ENCODE measurements at places on chromosomes 13 and 19.

GRCh38 chr19:6590827-6591319 is at the start of gene CD70:
Gene CD70, minus strand, starts transcription at chr19:6591150. Its CDS starts 148 bp downstream, at chr19:6591002.
- no peak for DNase-seq

GRCh38 chr13:77040835-77041234 is 13.9 kb upstream of the FBXL3 start:
- peak; percentile 43 for DNase-seq

DNA sequence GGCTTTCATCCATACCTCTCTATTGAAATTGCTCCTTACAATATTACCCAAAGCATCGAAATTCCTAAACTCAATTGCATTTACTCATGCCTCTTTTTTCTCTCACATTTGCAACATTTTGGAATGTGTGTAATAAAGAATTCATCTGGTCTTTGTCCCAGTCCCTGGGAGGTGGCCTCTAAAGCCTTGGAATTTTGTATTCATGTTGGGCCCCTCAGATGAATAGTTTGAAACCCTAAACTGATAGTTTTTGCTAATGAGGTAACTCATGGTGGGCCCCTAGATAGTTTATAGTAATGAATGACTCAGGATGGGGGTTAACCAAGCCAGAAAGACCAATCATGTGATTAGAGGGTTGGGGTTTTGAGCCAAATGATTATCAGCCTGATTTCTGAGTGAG is 490.4 kb downstream of the DIAPH3 start:
- DNase-seq, result peak; percentile 31

- DNase-seq, result peak; percentile 62
Measured at GRCh38 chr13:92843549-92843948, 383.1 kb upstream of the GPC6 start.

- no peak for DNase-seq
Measured at GRCh38 chr13:77386046-77386445, 59.2 kb upstream of the MYCBP2 start.

- DNase-seq, result no peak
Measured at GRCh38 chr19:39995794-39996193, 1.1 kb upstream of the ZNF546 start.

- DNase-seq, result no peak
Measured at GRCh38 chr13:41455725-41456419, 1.5 kb upstream of the RGCC start.

- peak; percentile 70 for DNase-seq
Measured at GRCh38 chr13:43229506-43229905, 206.1 kb downstream of the DNAJC15 start.

DNA sequence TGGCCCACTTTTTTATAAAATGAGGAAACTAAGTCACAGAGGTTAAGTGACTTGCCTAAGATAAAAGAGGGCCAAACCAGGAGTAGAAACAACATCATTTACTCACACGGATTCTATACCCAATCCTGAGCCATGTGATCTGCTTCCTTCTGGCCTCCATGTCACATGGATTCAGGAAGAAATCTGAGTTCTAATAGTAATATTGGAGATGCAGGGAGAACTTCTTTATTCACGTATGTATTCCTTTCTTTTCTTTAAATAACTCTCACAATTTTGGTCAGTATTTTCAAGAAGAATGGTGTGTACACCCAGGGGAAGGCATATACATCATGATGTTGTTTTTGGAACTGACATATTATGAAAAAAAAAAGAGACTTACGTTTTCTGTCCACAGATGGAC is 1.8 kb downstream of the POSTN start:
- DNase-seq, result no peak

DNA sequence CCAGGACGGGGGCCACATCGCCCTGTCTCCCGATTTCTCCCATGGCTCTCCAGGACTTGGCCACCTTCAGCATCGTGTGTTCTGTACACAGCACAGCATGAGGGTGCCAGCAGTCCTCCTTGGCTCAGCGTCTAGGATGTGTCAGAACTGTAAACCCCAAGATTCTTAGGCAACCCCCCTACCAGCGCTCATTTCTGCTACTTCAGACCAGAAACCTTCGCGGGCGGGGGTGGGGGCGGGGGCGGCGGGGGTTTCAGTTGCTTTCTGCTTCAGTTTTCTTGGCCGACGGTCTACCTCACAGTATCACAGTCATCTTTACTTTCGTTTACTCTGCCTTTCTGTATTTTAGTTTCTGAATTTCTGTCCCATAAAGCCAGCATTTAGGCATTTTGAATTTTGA is 82.4 kb downstream of the GGACT start:
- no peak for DNase-seq

DNA sequence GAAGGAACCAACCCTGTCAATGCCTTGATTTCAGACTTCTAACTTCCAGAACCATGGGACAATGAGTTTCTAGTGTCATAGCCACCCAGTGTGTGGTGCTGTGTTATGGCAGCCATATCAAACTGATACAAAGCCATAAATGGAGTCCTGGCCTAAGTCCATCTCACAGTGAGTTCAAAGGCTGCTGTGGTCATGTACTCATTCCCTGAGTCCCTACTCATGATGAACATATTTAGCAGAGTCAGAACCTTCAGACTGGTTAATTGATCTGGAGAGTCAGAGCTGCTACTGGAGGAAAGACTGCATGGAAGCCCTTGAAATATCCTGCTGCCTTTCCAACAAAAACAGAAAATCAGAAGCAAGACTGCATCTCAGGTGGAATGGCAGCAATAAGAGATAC is 39.2 kb upstream of the CSNK1A1L start:
- no peak for DNase-seq

DNA sequence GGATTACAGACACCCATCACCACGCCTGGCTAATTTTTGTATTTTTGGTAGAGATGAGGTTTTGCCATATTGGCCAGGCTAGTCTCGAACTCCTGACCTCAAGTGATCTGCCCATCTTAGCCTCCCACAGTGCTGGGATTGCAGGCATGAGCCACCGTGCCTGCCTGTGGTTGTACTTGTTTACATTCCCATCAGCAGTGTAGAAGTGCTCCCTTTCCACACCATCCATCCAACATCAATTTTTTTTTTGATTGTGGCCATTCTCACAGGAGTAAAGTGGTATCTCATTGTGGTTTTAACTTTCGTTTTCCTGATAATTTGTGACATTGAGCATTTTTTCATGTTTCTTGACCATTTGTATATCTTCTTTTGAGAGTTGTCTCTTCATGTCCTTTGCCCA is 1019.4 kb upstream of the SLC10A2 start:
- DNase-seq, result peak; percentile 84

DNA sequence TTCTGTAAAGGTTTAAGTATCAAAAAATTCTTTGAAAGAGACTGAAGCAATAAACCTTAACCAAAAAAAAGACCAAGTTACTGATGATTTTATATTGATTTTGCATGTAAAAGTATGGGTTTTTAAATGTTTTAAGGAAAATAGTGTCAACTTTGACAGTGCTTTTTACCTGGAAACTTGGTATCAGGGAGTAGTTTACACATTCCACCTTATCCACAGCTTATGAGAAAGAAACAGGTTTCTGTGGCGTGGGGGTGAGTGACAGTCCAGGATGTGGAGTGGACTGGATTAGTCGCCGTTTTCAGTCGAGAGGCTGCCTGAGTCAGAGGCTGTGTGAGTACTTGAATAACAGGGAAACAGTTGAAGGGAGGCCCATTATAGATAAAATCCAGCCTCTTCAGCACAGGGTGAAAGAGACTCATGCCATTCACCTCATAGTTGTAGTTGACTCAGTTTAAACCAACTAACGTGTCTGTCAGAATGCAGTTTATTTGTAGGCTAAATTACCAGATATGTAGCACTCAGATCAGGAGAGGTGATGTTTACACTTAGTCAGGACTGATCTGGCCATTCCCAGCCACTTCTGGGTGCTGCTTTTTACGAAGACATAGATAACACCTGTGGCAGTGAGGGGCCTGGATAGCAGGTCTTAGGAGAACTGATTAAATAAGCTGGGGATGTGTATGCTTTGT is 595 bp upstream of the GPR183 start:
- DNase-seq, result peak; percentile 89

GRCh38 chr19:5927441-5927821 is 13.4 kb downstream of the CAPS start:
- DNase-seq, result no peak

- DNase-seq, result no peak
Measured at GRCh38 chr19:10855879-10856522, 7.8 kb downstream of the C19orf38 start.

- DNase-seq, result no peak
Measured at GRCh38 chr13:43107780-43108179, 84.4 kb downstream of the DNAJC15 start.

GRCh38 chr13:113398963-113399754 is 35.2 kb upstream of the GRTP1 start:
- DNase-seq, result no peak

DNA sequence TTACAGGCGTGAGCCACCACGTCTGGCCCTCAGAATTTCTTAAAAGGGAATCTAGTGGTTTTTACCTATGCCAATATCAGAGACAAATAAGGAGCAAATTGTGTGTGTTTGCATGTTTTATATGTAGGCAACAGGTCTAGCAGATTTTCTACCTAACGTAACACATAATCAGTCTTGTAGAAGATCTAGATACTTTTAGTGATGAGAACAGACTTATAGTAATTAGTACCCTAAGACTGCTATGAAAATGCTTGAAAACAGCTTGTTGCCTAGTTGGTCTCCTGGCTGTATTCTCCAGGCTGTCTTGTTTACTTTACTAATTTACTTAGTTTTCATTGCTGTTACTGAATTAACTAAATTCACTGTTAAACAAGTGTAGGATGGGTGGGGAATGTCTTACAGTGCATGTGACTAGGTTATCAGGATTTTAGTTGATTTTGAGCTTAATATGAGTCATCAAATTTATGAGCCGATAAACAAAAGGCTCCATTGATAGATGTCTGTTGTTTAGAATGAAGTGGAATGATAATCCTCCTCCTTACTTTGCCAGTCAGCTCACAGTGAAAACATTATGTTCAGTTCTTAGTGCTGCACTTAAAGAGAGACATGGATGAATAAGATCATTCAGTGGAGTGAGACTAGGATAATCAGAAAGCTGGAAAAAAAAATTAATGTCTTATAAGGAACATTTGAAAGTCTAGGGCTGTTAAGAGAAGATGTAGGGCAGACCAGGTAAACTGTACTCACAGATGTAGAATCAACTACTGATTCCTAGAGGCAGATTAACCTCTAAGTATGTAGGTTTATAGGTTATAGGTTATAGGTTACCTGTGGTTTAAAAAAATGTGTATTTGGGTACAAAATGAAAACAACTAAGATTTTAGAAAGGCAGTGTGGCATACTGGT is 22.4 kb downstream of the GTF2F2 start:
- peak; percentile 68 for DNase-seq

DNA sequence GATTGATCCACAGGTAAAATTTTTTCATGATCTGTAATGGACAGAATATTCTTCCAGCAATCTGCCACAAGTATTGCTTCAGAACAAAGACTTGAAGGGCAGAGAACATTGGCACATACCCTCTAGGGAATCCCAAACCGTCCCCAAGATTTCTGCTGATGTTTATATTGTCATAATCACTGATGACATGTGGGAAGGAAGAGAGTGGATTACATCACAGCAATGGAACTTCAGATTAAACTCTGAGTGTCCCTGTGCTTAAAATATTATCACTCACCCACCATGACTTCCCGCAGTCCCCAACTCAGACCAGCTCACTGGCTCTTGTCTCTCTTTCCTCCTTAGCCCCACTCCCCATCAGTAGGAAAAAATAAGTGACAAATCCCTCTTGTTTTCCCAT is 8.5 kb upstream of the TPT1 start:
- peak; percentile 38 for DNase-seq

GRCh38 chr19:40305403-40305802 is 20.3 kb upstream of the AKT2 start:
- DNase-seq, result peak; percentile 87

- no peak for DNase-seq
Measured at GRCh38 chr19:51488491-51488890, 10.2 kb downstream of the CEACAM18 start.

DNA sequence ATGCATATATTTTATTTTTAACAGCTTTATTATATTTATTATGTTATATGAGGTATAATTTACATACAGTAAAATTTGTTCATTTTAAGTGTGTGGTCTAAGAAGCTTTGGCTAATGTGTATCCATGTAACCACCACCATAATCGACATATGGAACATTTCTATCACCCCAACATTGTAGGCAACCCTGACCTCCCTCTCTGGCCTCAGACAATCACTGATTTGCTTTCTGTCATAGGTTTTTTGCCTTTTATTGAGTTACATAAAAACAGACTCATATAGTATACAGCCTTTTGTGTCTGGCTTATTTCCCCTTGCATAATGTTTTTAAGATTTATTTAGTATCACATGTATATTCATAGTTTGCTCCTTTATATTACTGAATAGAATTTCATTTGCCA is 90.7 kb upstream of the KL start:
- DNase-seq, result no peak

GRCh38 chr19:49847731-49848696 is 2.9 kb upstream of the PTOV1 start:
- peak; percentile 95 for DNase-seq

GRCh38 chr19:10422046-10422461 is 1.7 kb downstream of the PDE4A start:
- no peak for DNase-seq

GRCh38 chr19:22427960-22428913 is 6.1 kb upstream of the ZNF98 start:
- no peak for DNase-seq

GRCh38 chr19:43534305-43534815 is 1.4 kb downstream of the ZNF575 start:
- no peak for DNase-seq

DNA sequence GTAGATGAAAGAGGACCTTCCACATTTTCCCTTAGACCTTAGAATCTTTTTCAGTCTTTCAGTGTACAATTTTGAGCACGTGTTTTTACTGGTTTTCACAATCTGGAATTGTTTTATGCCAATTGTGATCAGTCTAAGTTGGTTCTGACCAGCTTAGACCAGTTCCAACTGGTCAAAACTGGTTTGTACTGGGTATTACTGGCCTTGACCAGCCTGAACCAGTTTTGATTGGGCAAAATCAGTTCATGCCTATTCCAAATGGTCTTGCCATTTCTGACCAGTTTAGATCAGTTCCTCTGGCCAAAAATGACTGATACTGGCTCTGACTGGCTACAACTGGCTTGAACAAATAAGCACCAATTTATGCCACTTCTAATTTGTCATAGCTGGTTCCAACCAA is 36.4 kb downstream of the ZNF585A start:
- no peak for DNase-seq

GRCh38 chr13:23450340-23451046 is 17.0 kb upstream of the SACS start:
- DNase-seq, result no peak

DNA sequence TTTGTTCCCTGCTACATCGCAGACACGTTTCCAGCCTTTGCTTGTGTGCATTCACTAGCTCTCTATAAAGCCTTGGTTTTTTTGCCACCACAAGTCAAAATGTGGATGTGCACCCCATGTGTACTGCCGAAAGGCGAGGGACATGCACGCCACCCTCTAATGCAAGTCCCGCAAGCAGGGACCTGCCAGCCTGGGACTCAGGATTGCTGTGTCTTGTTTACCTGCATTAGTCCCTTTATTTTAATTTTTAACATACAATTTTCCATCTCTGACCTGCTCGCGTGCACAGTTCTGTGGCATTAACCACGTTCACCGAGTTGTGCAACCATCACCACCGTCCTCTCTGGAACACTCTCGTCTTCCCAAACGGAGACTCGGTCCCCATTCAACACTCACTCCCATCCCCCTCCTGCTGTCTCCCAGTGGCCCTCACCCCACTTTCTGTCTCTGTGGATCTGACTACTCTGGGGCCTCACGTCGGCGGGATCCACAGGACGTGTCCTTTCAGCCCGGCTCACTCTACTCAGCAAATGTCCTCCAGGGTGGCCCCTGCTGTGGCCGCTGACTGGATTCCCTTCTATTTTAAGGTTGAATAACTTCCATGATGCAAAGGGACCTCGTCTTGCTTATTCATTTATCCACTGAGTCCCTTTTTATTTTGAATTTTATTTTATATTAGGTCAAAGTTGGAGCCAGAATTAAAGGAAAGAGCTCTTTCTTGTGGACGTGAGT is 58.4 kb downstream of the RASA3 start:
- no peak for DNase-seq

All from amniotic epithelial cell (primary cell).